ENCODE measurements at places on chromosomes 16 and 17.

DNA sequence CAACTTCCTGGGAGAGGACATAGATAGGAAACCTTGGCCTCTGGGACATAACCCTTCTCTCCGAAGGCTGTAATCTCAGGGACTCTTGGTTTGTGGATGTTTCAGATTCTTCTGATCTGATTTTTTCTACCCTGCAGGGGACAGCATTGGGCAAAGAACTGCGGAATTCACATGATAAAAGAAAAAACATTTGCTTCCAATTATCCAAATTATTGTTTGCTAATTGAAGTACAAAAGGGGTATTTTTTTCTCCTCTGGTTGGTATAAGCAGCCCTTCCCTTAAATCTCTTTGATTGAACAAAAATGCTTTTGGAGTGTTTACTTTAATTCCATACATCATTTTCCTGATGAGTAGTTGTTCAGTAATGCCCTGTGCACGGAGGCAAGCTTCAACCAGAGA is 251.7 kb upstream of the IRX3 start:
- no peak for DNase-seq

- no peak for DNase-seq
Measured at GRCh38 chr17:40849723-40850122, 17.3 kb downstream of the KRT12 start.

DNA sequence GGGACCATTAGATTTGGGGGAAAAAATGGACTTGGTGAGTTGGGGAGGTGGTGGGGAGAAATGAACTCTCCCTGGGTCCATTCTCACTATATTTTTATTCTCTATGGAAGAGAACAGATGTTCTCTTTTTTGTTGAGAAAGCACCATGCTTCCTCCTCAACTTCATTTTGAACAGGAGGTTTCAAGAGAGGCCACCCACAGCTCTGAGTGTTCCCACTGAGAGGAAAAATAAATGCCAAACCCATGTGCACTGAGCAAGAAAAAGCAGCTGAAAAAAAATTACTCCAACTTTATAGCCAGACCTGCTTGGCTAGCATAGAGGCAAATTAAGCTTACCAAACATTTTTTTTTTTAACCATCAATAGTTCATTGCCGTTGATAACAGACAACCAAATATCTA is 883.6 kb downstream of the KCNJ2 start:
- DNase-seq: no peak

DNA sequence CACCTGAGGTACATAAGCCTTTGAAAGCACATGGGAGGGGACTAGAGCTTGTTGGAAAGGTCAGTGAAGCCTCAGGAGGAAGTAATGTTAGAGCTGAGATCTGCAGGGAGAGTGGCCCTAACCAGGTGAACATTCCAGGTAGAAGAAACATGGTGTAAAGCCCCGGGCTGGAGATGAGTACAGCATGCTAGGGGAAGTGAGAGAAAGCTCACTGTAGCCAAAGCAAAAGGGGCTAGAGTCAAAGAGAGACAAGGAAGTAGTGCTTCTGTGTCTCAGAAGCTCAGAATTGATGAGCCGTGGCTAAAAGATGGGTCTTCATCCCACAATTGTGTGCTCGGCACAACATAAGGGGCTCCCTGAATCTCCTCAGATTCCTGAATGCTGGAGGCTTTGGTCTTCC is 481.8 kb downstream of the XYLT1 start:
- no peak for DNase-seq

DNA sequence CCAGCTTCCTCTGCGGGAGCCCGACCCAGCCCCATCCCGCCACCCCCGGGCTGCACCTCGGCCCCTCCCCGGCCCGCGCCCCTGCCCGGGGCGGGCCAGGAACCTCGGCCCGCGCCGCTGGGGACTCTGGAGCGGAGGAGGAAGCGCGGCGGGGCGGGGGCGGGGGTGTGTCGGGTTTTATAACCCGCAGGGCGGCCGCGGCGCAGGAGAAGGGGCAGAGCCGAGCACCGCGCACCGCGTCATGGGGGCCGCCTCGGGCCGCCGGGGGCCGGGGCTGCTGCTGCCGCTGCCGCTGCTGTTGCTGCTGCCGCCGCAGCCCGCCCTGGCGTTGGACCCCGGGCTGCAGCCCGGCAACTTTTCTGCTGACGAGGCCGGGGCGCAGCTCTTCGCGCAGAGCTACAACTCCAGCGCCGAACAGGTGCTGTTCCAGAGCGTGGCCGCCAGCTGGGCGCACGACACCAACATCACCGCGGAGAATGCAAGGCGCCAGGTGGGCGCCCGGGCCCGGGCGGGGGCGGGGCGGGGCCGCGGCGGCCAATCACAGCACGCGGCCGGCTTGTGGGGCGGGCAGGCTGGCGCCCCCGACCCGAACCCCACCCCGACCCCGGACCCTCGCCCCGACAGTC is at the start of gene ACE:
ACE (plus strand) TSS at position 208 of the 626 bp plus-strand sequence; CDS start at position 242, 34 bp downstream.
- peak; percentile 73 for DNase-seq

DNA sequence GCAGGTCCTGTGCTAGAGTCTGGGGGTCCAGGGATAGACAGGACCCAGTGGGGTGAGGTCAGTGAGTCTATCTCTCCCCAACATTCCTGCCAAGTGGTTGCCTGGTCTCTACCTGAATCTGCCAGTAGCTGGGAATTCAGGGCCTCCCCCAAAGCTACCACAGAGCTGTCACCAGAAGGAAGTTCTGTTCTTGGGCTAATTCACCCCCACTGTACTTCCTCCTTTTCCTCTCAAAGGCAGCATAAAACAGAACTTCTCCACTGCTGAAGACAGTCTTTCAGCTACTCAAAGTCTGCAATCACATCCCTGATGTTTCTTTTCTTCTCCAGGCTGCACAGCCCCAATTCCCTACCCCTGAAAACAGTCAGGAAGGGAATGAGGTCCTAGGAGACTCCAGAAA is 8.7 kb downstream of the CAMTA2 start:
- no peak for DNase-seq

GRCh38 chr17:31609331-31609730 is 217.9 kb downstream of the RAB11FIP4 start:
- DNase-seq: no peak

DNA sequence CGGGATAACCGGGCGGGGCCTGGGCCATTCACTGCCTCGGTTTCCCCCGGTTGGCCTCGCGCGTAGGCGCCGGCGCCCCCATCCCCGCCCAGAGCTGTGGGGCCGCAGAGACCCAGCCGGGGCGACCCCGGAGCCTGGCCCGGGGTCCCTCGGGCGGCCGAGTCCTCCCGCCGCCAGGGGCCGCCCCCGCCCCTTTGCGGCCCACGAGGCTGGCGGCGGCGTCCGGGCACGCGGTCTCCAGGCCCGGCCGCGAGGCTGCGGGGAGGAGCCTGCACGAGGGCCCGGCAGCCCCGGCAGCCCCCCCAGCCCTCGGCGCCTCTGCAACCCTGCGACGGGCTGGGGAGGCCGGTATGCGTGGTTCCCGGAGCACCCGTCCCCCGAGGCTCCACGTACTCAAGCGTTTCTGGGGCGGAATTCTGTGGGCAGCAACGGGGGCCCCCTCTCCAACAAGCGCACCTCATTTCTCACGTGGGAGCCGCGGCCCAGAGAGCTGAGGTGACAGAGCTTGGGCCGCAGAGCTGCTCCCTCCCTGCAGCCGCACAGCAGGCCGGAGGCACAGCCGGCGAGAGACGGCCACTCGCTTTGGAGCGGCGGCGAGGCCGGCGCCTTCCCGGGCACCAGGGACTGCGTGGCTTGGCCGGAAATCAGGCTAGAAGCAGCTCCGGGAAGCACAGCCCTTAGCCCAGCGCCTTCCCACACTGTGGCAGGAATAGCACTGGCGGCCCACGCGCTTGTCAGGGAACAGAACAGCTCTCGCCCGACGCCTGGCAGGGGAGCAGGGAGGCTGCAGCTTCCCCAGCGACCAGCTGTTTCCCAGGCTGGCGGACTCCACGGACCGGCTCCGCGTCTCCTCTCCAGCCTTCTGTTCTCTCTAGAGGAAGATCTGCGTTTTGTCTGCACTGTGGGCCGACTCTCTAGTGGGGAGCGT is 867 bp upstream of the LIMD2 start:
- DNase-seq: no peak

GRCh38 chr17:2897605-2898004 is 101.4 kb downstream of the RAP1GAP2 start:
- no peak for DNase-seq

DNA sequence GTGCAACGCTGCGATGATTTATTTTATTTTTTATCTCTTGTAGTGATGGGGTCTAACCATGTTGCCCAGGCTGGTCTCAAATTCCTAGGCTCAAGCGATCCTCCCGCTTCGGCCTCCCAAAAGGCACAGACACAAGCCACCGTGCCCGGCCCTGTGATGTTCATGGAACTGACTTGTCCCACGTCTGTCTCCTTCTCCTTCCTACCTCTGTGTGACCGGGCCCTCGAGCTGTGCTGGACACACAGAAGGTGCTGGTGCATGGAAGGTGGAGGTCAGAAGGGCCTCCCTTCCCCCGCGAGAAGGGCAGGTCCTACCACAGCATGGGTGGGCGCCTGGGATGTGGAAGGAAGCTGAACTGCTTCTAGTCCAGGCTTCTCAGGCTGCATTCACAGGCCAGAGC is 88.0 kb downstream of the SEC14L1 start:
- DNase-seq: no peak
